ENCODE measurements at places on chromosomes 4 and X. TPM values are rescaled to one million over a fixed set of nuclear protein-coding genes. Genes with fewer than 3 reads are reported as not detected.

Gene RAB40AL
- total RNA-seq, result 2.4 TPM

Gene GLRB
- total RNA-seq, result 6.9 TPM

Gene CNGA1
- 0.48 TPM for total RNA-seq

Gene CXCL3
- 37.0 TPM for total RNA-seq

Gene MAGEA10
- total RNA-seq, result not detected

All from lung (tissue), 17 donors.